Brain pericyte (primary cell): ENCODE measurements at places on chromosomes 4 and X.

GRCh38 chrX:12440246-12440645 is 302.0 kb downstream of the FRMPD4 start:
- no peak for DNase-seq

DNA sequence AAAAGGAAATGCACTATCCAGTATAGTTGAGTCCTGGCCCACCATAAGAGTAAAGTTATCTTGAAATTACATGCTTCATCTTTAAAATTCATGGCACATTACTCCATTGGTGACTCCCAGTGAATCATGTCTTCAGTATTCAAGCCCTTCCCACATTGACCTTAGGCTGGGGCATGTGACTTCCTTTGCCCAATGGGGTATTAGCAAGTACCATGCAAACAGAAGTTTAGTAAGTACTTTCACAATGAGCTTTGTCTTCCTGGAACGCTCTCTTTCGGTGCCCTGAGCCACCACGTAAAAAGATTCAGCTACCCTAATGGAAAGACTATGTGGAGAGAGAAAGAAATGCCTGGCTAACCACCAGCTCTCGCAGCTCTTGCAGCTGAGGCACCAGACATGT is 235.4 kb downstream of the HNRNPD start:
- no peak for DNase-seq

DNA sequence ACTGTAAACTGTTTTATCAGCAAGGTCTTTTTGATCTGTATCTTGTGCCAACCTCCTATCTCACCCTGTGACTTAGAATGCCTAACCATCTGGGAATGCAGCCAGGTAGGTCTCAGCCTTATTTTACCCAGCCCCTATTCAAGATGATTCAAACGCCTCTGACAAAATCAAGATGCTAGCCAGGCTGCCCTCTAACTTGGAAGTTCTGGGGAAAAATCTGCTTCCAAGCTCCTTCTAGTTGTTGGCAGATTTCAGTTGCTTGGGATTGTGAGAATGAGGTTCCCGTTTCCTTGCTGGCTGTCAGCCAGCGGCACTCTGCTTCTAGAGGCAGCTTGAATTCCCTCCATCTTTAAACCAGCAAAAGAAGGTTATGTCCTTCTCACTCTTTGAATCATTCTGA is 34.7 kb downstream of the LUZP4 start:
- no peak for DNase-seq

- no peak for DNase-seq
Measured at GRCh38 chr4:38489924-38490639, 173.9 kb upstream of the KLF3 start.

DNA sequence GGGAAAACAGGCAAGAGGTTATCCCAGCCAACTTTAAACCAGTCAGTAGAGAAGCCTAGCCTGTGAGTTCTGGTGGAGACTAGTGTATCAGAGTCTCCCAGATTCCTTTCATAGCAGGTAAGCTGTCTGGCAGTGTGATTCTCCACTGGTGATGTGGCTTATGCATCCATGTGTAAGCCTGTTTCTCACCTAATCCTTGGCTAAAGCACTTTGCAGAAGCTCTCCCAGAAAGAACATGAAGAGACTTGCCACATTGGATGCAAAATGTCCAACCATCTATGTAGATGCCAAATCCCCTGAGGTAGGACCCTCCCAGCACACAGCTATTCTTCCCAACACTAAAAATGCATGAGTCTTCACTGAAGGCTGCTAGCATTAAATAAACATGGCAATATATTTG is 111.7 kb downstream of the CHRNA9 start:
- DNase-seq, result no peak

- no peak for DNase-seq
Measured at GRCh38 chrX:87732133-87732532, 214.5 kb downstream of the KLHL4 start.

- no peak for DNase-seq
Measured at GRCh38 chrX:153414856-153415510, 3.7 kb downstream of the ZFP92 start.

GRCh38 chr4:109879081-109879480 is 31.2 kb downstream of the LRIT3 start:
- no peak for DNase-seq

GRCh38 chrX:72478351-72478750 is 94.3 kb downstream of the HDAC8 start:
- no peak for DNase-seq

DNA sequence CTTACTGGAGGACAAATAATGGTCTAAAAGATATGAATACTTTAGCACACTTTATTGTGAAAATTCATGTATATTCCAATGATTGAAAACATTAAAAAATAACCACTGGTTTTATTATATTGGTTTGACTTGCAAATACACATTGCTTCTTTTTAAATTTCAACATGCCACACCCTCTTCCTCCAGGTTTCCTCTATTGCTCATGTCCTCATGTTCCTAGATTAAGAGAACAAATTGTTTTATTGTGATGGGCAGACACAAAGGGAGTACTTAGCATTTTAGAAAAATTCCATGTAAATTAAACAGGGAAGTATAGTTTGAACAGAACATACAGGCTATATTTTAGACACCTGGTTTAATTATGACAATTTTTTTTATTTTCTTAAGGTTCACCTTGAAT is 230.6 kb upstream of the GPRIN3 start:
- DNase-seq, result no peak

GRCh38 chrX:18900401-18900976 is 83.4 kb downstream of the PHKA2 start:
- no peak for DNase-seq

GRCh38 chr4:81452452-81453006 is 19.2 kb downstream of the RASGEF1B start:
- DNase-seq, result no peak

DNA sequence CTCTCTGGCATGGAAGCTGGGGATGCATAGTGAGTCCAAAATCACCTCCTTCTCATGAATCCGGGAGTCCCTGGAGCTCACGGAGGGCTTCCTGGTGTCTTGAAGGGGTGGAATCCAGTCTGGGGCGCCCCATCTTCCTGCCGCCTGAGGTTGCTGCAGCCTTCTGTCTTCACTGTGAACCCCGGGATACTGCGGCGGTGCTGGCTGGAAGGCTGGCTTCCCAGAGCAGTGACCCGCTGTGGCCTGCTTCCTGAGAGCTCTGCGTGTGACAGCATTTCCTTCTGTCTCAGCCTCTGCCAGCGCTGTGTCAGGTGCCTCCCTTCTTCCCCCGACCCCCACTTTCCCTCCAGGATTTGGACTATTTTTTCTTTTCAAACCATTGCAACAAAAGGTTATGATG is 98.8 kb upstream of the STOX2 start:
- no peak for DNase-seq

DNA sequence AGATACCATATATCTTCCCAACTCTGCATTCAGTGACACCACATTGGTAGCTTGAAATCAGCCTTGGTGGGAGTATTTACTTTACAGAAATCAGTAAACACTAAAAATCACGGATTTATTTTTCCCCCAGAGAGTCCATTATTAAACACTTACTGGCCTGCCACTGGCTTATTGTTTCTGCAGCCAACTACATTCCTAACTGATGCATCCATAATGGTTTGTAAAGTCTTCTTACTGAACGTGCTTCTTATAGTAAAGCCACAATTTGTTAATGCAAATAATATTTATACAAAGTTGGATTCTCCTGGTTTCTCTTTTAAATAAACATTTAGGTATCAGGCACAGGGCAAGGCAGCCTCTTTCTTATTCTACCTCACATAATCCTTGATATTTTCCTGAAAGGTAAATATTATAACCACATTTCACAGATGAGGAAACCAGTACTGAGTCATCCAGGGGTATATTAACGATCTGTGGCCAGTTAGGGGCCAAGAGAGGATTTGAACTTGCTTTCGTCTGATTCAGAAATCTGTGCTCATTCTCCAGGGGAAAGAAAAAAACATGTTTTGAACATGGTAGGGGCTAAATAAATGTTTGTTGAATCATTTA is 136.5 kb downstream of the RAB28 start:
- DNase-seq, result no peak

- DNase-seq, result no peak
Measured at GRCh38 chr4:52250154-52250553, 199.1 kb downstream of the SPATA18 start.

- DNase-seq, result no peak
Measured at GRCh38 chr4:57320217-57320616, 210.0 kb upstream of the IGFBP7 start.

- DNase-seq, result no peak
Measured at GRCh38 chr4:124958847-124959246, 246.3 kb upstream of the ANKRD50 start.

- no peak for DNase-seq
Measured at GRCh38 chr4:3733195-3733594, 33.0 kb upstream of the ADRA2C start.

GRCh38 chrX:118603981-118604380 is 108.4 kb downstream of the DOCK11 start:
- peak; percentile 16 for DNase-seq

- no peak for DNase-seq
Measured at GRCh38 chrX:47384502-47384901, 14.1 kb downstream of the ZNF157 start.

GRCh38 chr4:26022346-26023202 is 108.6 kb downstream of the SMIM20 start:
- DNase-seq, result peak; percentile 82

- DNase-seq, result no peak
Measured at GRCh38 chrX:150763810-150764209, 70.6 kb downstream of the MTMR1 start.

DNA sequence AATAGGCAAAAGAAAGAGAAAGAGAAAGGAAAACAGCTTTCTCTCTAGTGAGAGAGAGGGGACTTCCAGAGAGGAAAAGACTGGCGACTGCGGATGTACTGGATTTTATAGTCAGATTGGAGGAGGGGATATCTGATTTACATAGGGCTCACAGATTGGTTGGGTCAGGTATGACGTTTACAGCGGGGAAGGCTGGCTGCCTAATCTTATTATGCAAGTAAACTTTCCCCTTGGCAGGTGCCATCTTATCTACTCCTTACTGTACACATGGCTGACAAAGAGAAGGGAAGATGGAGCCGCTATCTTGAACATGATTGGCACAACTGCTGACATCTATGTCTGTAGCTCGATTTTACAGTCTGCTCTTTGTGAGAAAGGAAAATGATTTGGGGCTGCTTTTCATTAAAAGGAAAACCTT is 25.4 kb downstream of the RBPJ start:
- no peak for DNase-seq

- no peak for DNase-seq
Measured at GRCh38 chrX:65671966-65672365, 4.5 kb downstream of the MSN start.

DNA sequence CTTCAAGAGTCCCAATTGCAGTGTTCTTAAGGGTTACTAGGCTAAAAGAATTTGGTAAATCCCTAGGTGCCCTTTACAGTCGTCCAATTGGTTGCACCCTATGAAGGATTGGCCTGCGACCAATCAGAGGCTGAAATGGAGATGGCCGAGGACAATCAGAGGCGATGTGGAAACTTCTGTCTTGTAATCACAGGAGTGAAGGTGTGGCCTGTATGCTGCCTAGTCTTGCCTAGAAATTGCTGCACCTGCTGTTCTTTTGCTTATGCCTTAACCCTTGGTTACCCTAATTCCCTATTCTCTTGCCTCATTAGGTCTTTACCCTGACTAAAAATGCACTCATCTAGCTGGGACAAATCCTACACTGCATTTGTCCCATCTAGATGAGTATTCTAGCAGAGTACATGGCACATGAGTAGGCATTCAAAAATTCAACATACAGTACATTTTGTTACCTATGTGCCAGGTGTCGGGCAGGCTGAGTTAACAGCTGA is 1.0 kb upstream of the DCK start:
- no peak for DNase-seq

DNA sequence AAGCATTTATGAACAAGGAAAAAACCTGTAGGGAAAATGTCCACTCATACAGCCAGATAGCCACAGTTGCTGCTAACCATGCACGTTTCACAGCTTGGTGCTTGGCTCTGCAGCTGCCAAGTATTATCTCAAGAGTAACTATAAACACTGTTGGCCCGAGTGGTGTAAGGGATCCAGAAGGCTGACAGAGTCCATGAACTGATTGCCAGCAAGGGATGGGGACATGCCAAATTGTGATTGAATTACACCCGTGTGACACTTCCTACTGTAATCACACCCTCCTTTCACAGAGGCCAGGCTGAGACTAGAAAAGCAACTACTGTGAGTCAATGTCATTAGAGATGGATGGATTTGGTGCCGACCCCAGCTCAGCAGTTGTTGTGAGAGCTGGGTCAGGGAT is 223.9 kb upstream of the ANKRD50 start:
- DNase-seq, result peak; percentile 55

DNA sequence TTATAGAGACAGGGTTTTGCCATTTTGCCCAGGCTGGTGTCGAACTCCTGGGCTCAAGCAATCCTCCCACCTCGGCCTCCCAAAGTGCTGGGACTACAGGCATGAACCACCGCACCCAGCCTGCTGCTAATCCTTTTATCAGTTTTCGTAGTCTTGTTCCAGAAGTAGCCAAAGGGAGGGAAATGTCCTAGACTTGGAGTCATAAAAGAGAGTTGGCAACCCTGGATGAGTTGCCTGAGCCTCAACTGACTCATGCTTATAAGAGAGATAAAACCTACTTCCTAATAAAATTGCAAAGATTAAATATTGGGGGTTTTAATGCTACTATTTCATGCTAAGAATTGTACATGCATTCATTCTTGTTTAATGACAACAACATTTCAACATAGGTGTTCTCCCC is 44.3 kb downstream of the CD40LG start:
- no peak for DNase-seq

GRCh38 chr4:88792268-88792781 is 94.7 kb upstream of the NAP1L5 start:
- no peak for DNase-seq

- no peak for DNase-seq
Measured at GRCh38 chr4:6331018-6331417, 61.4 kb downstream of the WFS1 start.

- no peak for DNase-seq
Measured at GRCh38 chr4:135338181-135338580, 1136.6 kb upstream of the PABPC4L start.

DNA sequence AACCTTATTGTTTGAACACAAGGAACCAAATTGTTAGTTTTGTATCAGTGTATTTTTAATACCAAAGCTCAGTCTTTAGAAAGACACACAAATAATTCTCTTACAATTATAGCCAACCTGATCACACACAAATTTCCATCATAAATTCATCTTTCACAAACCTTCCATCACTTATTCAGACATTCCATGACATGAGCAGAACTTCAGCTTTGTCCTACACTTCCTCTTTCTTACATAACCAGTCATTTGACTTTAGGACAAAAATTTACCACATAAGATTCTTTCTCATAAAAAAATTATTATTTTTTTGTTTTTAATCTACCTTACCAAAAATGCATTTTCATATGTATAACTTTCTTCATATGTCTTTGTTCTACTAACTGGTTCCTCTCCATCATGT is 312.2 kb downstream of the GALNTL6 start:
- no peak for DNase-seq

GRCh38 chr4:120517966-120518365 is 404.6 kb downstream of the PRDM5 start:
- peak; percentile 37 for DNase-seq
